A673 (cell line): ENCODE measurements at places on chromosomes 2 and 18. TPM values are rescaled to one million over a fixed set of nuclear protein-coding genes. Genes with fewer than 3 reads are reported as not detected.

SATB2 gene
- total RNA-seq, result 20.3 and 23.2 TPM in 2 replicates

PIEZO2 gene
- total RNA-seq, result 5.5 and 8.8 TPM in 2 replicates

DNA sequence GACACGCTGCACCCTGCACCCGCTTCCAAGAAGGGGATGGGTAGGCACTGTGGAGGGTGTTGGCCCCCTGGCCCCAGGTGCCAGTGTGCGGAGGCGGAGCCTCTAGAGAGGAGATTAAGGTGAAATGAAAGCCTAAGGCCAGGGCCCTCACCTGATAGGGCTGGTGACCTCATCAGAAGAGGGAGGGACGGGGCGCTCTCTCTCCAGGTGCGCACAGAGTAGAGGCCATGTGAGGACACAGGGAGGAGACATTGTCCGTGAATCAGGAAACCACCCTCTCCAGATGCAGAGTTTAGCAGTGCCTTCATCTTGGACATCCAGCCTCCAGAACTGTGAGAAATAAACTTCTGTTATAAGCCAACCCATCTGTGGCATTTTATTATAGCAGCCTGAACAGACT lies 62.3 kb downstream of the PSMG2 start:
- no peaks in the 10 kb centered on the region for H3K27me3 ChIP-seq
- no peaks in the 10 kb centered on the region for H3K4me1 ChIP-seq
- no peaks in the 10 kb centered on the region for H3K36me3 ChIP-seq

DNA sequence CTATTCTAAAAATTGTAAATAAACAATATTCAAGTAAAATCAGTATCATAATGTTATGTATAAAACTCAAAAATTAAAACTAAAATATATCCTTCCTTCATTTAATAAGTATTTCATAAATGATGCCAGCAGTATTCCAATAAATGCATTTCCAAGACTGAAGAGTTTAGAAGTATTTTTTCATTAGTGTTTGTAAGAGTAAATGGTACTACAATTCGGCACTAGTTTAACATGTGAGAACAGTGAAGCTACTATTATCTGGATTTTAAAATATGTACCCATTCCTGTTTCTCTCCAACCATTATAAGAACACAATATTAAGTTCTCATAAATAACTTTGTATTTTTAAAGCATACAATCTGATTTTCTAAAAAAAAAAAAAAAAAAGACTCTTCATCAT lies 3.3 kb downstream of the BAZ2B start:
- peaks cover 65% of the 10 kb centered on the region for H3K4me1 ChIP-seq
- H3K36me3 ChIP-seq, result no peaks in the 10 kb centered on the region

DNA sequence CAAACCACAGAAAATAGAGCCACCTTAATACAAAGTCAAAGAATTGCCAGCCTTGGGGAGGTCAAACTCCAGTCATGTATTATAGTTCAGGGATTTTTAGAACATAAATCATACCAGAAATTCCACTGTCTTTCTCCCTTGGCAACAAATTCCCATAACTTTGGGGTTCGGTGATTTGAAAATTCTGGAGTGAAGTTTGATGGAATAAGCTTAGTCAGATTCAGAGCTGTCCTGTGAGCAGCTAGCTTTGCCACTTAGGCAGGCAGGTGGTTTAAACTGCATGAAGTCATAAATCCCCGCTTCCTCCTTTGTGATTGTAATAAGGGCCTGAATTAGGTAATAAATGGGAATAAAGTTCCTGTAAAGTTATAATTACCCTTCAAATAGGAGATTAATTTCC lies 457.0 kb upstream of the HNMT start:
- no peak overlapping the region for H3K27ac ChIP-seq
- DNase-seq, result no peak
- H3K36me3 ChIP-seq, result no peaks in the 10 kb centered on the region
- no peak overlapping the region for H3K4me3 ChIP-seq
- H3K27me3 ChIP-seq, result no peaks in the 10 kb centered on the region
- H3K4me1 ChIP-seq, result no peaks in the 10 kb centered on the region

GRCh38 chr2:166516712-166517303 lies 22.8 kb upstream of the SCN7A start:
- peak; percentile 57 for DNase-seq
- H3K27me3 ChIP-seq, result no peaks in the 10 kb centered on the region
- H3K27ac ChIP-seq, result no peak overlapping the region
- no peaks in the 10 kb centered on the region for H3K36me3 ChIP-seq
- H3K4me3 ChIP-seq, result no peak overlapping the region

GRCh38 chr2:237171396-237171795 lies 85.7 kb downstream of the COPS8 start:
- H3K27me3 ChIP-seq, result peaks cover 15% of the 10 kb centered on the region
- no peak overlapping the region for H3K4me3 ChIP-seq
- H3K27ac ChIP-seq, result no peak overlapping the region
- H3K36me3 ChIP-seq, result no peaks in the 10 kb centered on the region
